ENCODE measurements at places on chromosomes 1 and 21.

DNA sequence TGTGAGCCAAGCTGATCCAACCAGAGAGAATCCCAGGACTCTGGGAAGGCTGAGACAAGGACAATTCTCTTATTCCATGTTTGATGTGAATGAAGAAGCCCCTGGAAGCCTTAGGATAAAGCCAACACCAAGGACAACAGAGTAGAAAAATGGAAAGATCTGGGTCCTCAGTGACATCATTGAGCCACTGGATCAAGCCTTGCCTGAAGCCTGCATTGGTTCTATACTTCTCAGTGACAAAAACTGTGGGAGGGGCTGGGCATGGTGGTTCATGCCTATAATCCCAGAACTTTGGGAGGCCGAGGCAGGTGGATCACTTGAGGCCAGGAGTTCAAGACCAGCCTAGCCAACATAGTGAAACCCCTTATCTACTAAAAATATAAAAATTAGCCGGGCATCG, 15.6 kb downstream of the ARHGEF19 start:
- DNase-seq, result no peak

GRCh38 chr1:201357636-201358348, 19.7 kb downstream of the TNNT2 start:
- no peak for DNase-seq

- DNase-seq, result peak; percentile 61
Measured at GRCh38 chr1:44628962-44629756, 45.1 kb downstream of the TMEM53 start.

GRCh38 chr1:51527144-51527543, 8.1 kb upstream of the EPS15 start:
- DNase-seq, result no peak

GRCh38 chr1:8092657-8093056, 66.5 kb upstream of the ERRFI1 start:
- DNase-seq, result no peak

DNA sequence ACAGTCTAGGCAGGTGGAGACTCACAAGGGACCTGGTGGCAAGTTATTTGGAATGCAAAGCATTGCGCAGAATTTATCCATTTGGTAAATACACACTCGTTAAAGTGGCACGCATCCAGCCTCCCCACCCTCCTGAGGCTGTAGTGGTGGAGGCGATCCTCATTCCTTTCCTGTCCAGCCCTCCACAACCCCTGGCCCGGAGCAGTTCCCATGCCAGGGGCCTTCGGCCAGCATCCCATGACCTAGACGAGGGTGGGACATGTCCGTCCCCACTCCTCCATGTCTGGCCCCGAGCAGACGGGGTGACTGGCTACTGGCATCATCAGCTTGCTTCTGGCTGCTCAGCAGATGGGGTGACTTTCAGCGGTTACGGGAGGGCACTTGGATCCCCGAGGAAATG, 281.5 kb upstream of the VAMP3 start:
- no peak for DNase-seq

- peak; percentile 96 for DNase-seq
Measured at GRCh38 chr21:36749935-36750575, 51.1 kb downstream of the SIM2 start.

Measured in mesenchymal stem cell (in vitro differentiated cells and primary cell).